ENCODE measurements at places on chromosomes 5 and 9. TPM values are rescaled to one million over a fixed set of nuclear protein-coding genes. Genes with fewer than 3 reads are reported as not detected.
A peak's percentile ranks its signal among the peaks of the same experiment; 100 is the strongest.

GRCh38 chr5:132322266-132322665 lies 28.1 kb downstream of the SLC22A4 start:
- no peak for DNase-seq

GRCh38 chr5:51811883-51812471 lies 428.7 kb downstream of the ISL1 start:
- DNase-seq, result no peak

DNA sequence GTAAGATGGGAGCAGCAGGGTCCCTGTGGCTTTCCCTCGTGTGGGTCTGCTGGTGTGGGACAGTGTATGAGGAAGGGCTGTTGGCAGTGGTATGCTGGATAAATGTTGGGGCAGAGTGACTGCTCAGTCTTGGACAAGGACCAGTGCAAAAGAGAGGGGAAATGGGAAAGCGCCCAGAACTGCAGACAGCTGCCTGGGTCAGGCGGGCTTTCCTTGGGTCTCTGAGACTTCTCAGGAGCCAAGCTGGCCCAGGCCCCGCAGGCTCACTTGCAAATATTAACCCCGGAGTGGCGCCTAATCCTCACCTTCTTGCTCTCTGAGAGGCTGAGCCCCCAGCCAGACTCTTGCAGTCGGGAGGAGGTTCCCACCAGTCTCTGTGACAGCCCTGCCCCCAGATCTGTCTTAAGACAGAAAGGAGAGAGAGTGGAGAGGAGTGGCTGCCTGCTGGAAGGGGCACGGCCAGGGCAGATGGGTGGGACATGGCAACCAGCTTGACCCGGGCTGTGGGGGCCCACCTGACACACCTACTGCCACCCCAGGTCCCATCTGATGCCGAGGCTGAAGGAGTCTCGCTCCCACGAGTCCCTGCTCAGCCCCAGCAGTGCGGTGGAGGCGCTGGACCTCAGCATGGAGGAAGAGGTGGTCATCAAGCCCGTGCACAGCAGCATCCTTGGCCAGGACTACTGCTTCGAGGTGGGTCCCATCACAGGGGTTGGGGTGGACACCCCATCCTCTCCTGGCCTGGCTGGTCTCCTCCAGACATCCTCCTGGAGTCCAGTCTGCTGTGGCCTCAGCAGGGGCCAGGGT lies 105.2 kb downstream of the DAB2IP start:
- no peak for DNase-seq

GRCh38 chr5:133792024-133792423 lies 176.4 kb downstream of the C5orf15 start:
- DNase-seq, result no peak

DNA sequence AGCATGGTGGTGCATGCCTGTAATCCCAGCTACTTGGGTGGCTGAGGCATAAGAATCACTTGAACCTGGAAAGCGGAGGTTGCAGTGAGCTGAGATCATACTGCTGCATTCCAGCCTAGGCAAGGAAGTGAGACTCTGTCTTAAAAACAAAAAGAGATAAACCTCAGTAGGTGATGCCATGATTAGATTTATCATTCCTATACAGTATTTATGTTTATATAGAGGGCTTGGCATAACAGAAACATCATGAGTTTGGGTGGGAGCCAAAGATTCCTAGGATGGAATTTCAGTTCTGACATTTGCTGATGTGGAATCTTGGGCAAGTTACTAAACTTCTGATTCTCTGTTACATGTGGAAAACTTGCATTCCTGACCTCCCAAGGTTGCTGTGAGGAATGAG lies 22.3 kb downstream of the RFK start:
- no peak for DNase-seq

DNA sequence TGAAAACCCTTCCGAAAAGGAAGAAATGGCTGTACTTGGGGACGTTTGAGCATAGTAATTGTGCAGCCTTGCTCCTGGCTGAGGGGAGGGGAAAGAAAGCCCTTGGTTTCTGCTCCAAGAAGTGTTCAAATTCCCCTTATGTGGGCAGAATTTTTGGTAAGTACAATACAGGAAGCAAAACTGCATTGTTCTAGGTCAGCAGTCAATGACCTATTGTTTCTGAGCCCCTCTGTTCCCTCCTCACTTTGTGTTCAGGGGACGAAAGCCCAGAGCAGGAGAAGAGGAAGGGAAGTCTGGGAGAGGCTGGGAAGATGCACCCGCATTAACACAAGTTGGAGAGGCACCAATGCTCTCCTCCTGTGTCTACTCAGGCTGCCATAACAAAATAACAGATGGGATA lies 11.9 kb downstream of the BASP1 start:
- peak; percentile 67 for DNase-seq

DNA sequence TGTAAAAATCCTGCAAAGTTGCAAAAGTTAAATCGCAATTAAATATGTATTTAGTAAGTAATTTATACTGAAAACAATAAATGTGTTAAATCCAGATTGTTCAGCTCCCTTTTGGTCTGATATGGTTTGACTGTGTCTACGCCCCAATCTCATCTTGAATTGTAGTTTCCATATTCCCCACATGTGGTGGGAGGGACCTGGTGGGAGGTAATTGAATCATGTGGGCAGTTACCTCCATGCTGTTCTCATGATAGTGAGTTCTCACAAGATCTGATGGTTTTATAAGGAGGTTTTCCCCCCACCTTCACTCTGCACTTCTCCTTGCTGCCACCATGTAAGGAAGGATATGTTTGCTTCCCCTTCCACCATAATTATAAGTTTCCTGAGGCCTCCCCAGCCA lies 140.0 kb downstream of the CDH6 start:
- DNase-seq, result no peak

DNA sequence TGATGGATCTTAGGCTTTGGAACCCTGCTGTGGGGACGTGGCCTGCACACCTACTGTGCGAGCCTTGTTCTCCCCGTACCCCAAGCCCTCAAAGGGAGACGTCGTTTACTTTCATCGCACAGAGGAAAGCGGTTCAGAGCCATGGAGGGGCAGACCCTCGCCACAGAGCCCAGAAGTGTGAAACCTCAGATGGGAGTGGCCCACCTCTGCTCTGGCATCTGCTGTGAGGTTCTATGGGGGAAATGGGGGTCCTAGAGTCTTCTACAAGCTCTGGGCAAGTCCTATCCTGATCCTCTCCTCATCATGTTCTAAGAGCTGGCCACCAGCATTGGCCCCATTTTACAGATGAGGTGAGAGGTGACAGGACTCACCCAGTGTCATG lies 3.7 kb upstream of the RNF44 start:
- DNase-seq, result no peak

DNA sequence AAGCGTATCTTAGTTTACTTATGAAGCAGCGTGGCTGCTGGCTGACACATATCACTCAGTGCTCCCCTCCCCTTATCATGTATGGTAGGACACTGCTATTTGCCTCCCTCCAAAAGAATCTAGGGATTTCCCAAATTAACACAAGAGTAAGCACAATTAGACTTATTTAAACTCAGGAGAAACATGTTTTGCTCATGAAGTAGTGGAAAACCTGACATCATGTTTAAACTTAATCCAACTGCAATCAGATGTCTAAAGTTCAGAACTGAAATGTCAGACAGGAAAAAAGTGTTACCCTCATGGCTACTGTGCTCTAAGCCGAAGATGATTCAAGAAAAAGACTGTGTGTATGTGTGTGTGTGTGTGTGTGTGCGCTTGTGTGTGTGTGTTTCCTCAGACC lies 324.1 kb upstream of the TNC start:
- DNase-seq, result no peak

GRCh38 chr9:134605966-134606357 lies 35.6 kb upstream of the COL5A1 start:
- no peak for DNase-seq

DNA sequence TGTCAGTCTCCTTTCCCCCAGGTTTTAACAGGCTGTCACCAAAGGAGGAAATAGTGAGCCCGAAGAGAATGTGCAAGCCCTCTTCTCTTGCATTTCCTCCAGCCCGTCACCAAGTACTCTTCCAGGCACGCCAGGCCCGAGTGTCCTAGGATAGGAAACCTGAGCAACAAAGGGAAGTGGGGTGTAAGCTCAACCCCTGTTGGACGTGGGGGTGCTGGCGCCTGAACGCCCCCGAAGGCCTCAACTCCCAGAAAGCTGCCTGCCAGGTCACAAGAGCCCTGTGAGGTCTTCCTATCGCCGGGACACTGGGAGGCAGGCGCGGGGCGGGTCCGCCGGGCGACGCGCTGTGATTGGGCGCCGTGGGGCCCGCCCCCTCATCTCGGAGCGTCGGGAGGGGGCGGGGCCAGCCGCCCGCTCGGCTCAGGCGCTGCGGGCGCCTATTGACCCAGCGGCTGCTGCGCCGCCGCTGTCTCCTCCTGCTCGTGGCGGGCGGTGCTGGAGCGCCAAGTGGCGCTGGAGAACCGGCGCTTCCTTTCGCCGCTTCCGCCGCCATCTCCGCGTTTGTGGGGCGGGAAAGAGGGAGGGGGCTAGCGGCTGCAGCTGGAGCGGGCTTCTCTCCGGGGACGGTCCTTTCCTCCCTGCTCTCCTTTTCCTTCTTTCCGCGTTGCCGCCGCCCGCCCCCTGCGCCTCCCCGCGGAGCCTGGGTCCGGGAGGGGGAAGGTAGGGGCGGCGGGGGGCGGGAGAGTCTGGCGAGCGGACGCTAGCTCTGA lies 572 bp upstream of the MAN2A1 start:
- DNase-seq, result peak; percentile 57

DNA sequence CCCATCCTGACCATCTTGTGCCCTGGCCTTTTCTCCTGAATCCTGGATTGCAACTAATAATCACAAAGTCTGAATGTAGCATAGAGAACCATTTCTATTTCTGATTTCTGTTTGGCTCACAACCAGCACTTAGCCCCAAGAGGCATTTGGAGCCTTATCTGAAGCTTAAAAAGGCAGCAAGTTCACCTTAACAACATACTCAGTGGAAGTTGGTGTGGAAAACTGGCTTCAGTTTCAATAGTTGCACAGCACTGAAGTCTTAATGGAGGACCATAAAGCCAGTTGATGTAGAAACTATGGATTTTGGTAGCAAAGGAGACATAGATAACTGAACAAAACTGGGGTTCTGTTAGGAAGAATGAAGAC lies 574.1 kb downstream of the PSAT1 start:
- no peak for DNase-seq

GRCh38 chr5:34585601-34586104 lies 70.5 kb upstream of the RAI14 start:
- no peak for DNase-seq

GRCh38 chr9:127411122-127411521 lies 13.1 kb upstream of the ZNF79 start:
- no peak for DNase-seq

DNA sequence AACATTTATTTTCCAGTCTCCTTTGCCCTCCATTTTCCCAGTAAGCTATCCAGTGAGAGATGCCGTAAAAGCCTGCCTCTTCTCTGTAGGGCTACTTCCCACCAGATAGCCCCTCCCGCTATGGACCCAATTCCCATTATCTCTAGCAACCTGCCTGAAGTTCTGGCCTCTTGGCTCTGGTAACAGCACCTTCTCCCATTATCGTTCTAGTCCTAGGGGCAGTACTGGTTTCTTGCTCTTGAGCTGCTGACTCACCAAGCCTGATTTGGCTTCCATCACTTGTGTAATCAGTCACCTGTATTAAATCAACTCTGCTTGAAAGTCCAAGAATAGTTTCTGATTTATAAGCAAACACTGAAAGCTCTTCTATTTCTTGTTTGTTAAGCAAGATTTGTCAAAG lies 42.8 kb upstream of the PARP8 start:
- DNase-seq, result no peak

- no peak for DNase-seq
These were observed 170.5 kb downstream of the NDUFS4 start for GRCh38 chr5:53730943-53731342.

GRCh38 chr9:124264823-124265233 lies 7.1 kb downstream of the NEK6 start:
- no peak for DNase-seq

DNA sequence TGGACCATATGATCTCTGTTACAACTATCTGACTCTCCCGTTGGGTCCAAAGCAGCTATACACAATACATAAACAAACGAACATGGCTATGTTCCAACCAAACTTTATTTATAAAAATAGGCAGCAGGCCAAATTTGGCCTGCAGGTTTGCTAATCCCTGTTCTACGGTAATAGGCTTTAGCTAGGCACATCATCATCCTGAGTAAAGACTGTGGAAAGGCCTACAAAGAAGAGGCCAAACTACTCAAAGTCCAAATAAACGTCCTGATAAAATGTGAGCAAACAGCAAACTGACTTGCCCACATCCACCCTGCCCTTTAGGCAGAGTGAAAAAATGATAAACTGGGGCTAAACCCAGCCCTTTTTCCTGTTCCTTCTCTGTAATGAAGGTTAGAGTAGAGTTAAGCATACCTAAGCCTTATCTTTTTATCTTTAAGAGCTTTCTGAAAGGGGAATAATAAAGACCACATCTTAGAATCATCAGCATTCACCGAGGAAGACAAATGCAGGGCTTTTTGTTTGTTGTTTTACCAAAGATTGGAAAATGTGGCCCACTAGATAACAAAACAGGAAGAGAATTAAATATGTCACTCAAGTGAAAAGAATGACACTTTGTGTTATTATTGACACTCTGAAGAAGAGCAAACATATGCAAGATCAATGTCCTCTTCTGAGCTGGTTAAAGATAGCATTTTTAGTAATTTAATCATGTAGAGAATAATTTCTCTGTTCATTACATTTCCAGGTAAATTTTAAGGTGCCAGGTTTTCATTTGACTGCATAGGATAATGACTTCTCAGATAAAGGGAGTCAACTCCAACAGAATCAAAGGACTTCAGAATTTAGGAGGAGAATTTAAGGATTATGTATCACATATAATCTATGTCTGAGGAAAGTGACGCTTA lies 160.0 kb upstream of the GNA14 start:
- no peak for DNase-seq

DNA sequence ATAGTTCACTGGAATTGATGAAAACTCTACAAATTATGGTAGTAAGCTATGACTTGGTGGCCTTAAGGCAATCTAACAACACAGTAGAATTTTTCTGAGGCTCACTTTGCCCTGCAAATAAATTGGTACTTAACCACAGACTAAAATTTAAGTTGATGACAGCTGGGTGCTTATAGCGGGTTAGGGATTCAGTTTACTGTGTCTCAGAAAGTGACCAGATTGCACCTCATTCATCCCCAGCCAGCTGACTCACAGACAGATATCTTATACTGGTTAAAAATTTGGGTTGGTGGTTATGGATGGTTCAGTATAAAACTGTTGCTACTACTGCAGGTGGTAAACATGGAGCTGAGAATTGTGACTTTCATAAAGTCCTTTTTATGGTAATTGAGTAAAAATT lies 2.8 kb downstream of the CKS2 start:
- no peak for DNase-seq

- DNase-seq, result no peak
These were observed 4.4 kb upstream of the PRR7 start for GRCh38 chr5:177442066-177442826.

Gene SLC9A3
- 3.6 TPM for total RNA-seq

Gene ACOT12
- not detected for total RNA-seq

Gene ZDHHC11
- 6.0 TPM for total RNA-seq

Gene STK32A
- total RNA-seq, result not detected

Gene MLANA
- not detected for total RNA-seq

Gene KIF4B
- total RNA-seq, result 0.06 TPM

Gene PCDHA3
- not detected for total RNA-seq

Gene ARAP3
- not detected for total RNA-seq

Gene ACER2
- total RNA-seq, result 5.2 TPM

Measured in G401 (cell line).